ENCODE measurements at places on chromosomes 12 and 14.
A peak's percentile ranks its signal among the peaks of the same experiment; 100 is the strongest.

DNA sequence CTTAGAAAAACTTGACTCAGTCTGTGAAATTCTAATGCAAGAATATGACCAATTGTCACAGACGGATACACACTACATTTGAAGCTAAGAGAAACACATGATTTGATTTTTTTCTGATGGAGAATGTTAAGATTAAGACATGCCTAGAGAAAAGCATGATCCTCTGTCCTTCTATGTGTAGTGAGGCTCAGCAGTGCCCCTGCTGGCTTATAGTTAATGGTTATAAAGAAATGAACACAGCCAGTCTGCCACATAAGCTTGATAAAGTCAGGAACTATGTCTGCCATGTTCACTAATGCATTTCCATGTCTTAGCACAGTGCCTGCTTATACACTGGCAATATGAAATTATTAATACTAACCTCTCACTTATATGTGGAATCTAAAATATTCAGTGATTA lies 168.1 kb upstream of the DAAM1 start:
- no peak for DNase-seq

GRCh38 chr12:38745601-38746000 lies 159.8 kb downstream of the CPNE8 start:
- DNase-seq: no peak

DNA sequence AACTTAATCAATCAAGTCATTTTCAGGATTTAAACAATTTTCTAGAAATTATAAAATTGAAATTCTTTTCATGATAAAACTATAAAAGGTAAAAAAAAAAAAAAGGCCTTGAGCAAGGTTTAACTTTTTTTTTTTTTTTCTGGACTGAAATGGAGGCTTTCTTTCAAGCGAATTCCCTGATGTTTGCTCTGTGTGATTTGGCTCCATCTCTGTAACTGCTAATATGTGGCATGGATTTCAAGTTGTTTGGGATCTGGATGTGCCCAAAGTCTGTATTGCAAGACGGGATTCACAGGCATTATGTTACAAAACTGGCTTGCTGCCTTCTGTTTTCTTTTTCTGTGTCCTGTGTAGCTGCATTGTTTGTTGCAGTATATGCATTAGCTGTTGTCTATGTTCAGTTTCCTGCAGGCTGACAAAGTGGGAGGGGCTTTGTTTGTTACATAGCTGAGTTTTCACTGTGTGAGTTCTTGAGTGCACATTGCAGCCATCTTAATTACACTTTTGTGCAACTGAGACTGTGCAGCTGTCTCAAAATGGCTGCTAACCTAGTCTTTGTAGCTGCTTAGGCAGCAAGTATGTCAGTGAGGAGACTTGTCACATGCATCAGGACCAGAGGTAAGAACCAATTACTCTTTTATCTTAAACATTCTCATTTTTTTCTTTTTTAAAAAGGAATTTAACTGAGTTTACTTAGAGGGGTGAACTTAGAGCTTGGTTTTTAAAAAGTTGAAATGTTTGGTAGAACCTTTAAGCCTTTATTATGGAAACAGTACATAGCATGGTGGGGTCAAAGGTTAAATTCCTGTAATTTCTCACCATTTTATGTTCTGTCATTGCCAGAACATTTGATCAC lies 19.5 kb downstream of the ATF7IP start:
- DNase-seq: peak; percentile 40

- no peak for DNase-seq
Observed at GRCh38 chr12:109949089-109949488, 47.1 kb downstream of the GIT2 start.

DNA sequence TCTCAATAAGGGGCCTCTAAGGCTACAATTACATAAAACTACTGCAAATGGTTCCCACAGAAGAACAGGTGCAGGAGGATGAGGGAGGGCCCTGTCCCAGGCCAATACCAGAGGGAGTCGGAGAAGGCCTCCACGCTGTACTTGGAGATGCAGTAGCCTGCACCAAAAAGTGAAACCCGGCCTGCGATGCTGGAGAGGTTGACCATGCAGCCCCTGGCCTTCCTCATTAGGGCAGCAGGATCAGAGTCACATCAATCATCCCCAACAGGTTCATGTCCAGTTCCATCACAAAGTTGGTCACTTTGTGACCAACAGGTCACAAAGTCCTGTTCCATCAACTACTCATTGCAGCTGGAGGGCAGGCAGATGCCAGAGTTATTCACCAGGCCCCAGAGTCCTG lies 23.0 kb downstream of the ZBTB39 start:
- no peak for DNase-seq

- no peak for DNase-seq
Observed at GRCh38 chr14:53855127-53855526, 101.5 kb downstream of the BMP4 start.

GRCh38 chr14:63952053-63952932 lies 99.5 kb downstream of the SYNE2 start:
- DNase-seq: no peak

Data from activated CD4-positive, alpha-beta T cell treated with anti-CD3 and anti-CD28 coated beads, Interleukin-2, amount 50 U/mL, for 1 hour (primary cell).